GM04503 (cell line): ENCODE measurements at places on chromosomes 2 and 18.
A peak's percentile ranks its signal among the peaks of the same experiment; 100 is the strongest.

DNA sequence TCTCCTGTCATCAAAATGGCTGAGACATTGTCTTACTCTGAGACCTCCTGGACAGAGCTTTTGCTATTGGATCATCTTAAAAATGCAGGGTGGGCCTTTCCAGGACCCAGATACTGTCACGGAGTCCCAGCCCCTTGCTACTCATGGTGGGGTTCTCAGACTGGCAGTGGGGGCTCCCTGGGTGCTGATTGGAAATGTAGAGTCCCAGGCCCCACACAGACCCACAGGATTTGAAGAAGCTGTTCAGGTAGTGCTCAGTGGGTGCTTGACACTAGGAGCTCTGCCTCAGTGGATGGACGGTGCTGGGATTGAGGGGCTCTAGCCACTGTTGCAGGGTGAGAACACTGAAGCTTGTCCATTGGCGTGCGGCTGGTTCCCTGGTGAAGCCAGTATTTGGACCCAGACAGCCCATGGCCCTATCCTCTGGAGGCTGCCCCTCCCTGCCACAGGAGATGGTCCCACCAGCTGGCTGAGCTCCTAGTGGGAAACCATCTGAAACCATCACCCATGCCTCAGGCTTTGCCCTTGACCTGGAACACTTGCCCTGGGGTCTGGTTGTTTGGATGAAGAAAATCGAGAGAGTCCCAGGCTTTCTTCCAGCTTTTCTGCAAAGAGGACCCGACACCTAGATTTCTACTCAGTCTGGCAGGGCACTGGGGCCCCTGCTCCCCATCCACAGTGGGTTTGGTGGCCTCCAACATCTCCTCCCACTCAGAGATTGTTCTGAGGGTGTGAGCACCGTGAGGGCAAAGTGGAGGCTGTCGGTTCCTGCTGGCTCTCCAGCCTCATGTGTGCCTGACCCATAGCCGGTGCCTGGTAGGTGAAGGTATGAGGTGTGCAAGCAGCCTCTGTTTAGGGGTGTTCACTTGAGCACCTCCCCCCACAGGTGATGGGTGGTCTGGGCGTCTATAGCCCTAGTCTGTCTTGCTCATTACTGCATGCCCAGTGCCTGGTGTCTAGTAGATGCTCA is 30.1 kb downstream of the MROH2A start:
- DNase-seq, result no peak

- DNase-seq, result no peak
Measured at GRCh38 chr2:127386764-127387654, 766 bp downstream of the MAP3K2 start.

DNA sequence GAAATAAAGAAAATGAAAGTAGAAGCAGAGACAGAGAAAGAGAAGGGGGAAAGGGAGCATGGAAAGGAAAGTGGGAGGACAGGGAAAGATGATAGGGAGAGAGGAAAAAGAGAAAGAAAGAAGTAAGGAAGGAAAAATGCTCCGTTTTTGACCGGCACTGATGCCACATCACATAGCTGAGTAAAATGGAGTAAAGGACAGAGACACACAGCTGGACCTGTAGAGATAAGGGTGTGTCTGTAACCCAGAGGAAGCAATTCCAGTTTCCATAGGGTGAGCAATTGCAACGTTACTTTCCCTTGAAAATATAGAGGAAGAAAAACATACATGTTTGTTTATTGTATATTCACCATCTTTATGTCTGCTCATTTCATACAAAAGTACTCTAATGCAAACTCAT is 1866.9 kb upstream of the PIK3C3 start:
- DNase-seq, result no peak

DNA sequence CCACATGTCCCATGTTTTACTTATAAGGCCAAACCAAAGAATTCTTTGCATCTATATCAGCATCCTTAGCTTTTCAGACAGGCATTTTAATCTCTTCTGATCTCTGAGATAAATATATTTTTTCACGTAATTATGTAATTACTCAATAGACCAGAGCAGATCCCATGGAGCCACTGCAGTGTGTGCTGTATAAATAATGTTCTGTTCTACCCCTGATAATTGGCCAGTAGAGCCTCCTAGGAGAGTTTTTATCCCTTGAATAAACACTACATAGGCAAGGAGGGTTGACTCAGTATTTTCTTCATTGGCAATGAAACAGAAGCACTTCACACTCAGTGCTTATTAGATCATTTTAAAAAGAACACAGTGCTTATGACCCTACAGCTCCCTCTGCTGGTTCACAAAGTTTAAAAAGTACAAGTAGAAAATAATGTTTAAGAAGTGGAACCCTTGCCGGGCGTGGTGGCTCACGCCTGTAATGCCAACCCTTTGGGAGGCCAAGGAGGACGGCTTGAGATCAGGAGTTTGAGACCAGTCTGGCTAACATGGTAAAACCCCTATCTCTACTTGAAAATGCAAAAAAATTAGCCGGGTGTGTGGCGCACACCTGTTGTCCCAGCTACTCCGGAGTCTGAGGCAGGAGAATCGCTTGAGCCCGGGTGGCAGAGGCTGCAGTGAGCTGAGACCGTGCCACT is 91.9 kb downstream of the PPP1R1C start:
- DNase-seq, result peak; percentile 54

DNA sequence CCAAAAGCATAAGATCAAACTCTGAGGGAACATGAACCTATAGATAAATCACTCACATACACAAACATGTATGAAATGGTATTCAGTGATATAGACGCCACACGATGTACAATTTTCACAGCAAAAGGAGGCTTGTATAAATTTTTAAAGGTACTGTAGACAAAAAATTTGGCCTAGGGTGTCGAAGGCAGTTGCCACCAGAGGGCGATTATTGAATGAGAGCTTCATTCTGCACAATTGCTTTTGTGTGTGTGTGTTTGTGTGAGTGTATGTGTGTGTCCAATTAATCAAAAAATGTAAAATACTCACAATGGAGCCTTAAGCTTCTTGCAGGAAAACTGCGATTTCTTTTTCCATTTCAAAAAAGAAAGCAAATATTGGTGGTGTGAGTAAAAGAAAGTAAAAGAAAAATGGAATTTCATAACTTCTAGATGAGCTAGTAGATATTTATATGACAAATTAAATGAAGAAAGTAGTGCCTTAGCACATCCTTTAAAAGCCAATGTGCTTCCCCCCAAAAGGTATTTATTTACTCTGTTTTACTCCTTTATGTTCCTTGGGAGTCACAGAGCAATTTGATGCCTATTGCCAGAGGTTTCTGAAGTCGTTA is 800.1 kb downstream of the SATB2 start:
- DNase-seq, result no peak

DNA sequence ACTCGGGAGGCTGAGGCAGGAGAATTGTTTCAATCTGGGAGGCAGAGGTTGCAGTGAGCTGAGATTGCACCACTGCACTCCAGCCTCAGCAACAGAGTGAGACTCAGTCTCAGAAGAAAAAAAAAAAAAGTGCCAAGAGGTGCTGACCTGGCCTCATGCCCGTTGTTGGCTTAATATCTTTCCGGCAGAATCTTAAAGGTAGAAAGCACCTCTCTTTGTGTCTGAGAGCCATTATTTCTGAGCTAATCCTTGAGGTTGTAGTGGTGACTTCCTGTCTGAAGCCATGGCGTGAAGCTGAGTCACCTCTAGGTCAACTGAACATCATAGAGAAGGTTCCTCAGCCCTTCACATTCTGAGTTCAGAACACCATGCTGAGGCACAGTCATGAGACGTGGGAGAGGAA is 60.4 kb downstream of the WDSUB1 start:
- DNase-seq, result no peak

DNA sequence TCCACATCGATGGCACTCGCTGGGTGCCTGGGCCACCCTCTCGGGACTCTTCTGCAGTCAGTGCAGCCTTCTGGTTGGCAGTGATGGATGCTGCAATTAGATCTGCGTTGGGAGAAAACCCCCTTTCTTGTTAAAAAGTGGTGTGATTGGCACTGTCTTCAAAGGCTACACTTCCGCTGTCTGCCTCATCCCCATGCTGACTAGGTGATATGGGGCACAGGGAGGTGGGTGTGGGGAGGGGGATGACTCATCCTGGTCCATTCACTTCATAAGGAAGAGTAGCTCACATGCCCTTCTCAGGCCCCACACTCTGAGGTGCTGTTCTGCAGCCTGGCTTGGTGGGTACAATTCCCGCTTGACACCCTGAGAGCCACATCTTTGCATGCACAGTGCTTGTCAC is 77.4 kb downstream of the THNSL2 start:
- no peak for DNase-seq
